ENCODE measurements at places on chromosomes 1 and 21. TPM values are rescaled to one million over a fixed set of nuclear protein-coding genes. Genes with fewer than 3 reads are reported as not detected.

The PDC gene
- total RNA-seq: not detected

The CELSR2 gene
- total RNA-seq: 1.4 TPM

The ITGB2 gene
- not detected for total RNA-seq

The BRDT gene
- total RNA-seq: not detected

The ZMYM4 gene
- total RNA-seq: 51.1 TPM

The FMO2 gene
- not detected for total RNA-seq

The UBASH3A gene
- not detected for total RNA-seq

The TSPAN2 gene
- 4.9 TPM for total RNA-seq

The SLAMF1 gene
- not detected for total RNA-seq

The PRR9 gene
- total RNA-seq: not detected

The NBPF4 gene
- not detected for total RNA-seq

The TSACC gene
- total RNA-seq: 0.88 TPM

- no peak for DNase-seq
These were observed 60.6 kb downstream of the DYRK1A start for GRCh38 chr21:37427221-37427620.

DNA sequence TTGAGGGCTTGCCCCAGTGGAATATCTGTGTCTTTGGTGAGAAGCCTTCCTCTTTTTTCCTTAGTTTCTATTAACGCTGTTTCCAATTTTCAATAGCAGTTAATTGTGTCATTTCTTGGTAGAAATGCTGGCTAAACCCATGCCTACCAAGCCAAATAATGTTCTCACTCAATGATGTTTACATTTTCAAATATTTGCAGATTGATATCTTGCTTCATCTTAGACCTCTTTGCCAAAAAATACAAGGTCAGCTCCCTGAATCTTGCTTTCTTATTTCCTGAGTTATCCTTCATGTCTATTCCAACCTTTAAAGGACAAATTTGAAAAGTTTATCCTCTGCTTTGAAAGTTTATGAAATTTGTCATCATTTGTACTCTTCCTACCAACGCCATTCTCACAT is 5.1 kb downstream of the KCNJ15 start:
- no peak for DNase-seq

DNA sequence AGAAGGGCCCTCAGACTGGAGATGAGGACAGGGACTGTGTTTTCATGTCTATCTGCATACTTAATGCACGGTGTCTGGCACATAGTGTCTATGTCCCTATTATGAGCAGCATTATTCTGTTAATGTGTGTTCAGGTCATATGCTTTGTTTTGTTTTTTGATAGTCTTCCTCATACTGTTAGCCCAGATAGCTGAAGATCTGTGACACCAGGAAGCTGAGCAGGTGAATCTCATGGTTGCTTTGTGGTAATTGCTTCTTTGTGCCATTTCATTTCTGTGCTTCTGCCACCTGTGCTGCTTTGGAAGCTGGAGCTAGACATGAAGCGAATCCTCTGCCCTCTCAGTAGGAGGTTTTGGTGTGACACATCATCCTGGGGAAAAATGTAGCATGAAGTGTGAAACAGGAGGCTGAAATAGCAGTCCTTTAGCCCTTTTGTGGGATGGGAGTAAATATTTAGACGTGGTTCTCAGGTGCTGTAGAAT is 15.8 kb downstream of the SMAP2 start:
- DNase-seq: no peak

GRCh38 chr1:107620753-107621152 is 344.2 kb downstream of the VAV3 start:
- DNase-seq: no peak

DNA sequence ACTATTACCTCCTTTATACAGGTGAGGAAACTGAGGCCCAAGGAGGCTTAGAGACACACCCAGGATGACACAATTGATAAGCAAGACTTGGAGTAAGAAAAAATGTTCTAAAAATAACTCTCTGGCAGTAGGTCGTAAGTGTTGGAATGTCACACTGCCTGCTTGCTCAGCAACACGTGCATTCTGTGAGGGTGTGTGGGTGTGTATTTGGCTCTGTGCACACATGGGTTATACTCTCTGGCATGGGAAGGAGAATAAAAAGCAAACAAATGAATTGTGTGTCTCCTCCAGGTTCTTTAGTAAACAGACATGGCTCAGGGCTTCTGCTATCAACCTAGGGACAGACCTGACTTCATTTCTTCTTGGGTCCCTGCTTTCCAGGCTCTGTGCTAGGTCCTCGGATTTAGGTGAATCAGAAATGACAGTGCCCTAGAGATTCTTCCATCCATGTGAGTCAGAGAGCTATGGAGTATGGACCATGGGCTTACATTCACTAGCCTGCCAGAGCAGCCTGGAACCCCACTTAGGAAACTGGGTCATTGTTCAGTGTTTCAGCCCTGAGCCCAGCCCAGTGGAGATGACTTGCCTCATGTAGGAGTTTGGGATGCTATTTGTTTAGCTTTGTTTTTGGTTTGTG is 72.4 kb downstream of the ELAVL4 start:
- DNase-seq: no peak

- DNase-seq: no peak
These were observed 192.9 kb downstream of the RHOU start for GRCh38 chr1:228927946-228928898.

- no peak for DNase-seq
These were observed 17.4 kb upstream of the CD1D start for GRCh38 chr1:158163000-158163947.

DNA sequence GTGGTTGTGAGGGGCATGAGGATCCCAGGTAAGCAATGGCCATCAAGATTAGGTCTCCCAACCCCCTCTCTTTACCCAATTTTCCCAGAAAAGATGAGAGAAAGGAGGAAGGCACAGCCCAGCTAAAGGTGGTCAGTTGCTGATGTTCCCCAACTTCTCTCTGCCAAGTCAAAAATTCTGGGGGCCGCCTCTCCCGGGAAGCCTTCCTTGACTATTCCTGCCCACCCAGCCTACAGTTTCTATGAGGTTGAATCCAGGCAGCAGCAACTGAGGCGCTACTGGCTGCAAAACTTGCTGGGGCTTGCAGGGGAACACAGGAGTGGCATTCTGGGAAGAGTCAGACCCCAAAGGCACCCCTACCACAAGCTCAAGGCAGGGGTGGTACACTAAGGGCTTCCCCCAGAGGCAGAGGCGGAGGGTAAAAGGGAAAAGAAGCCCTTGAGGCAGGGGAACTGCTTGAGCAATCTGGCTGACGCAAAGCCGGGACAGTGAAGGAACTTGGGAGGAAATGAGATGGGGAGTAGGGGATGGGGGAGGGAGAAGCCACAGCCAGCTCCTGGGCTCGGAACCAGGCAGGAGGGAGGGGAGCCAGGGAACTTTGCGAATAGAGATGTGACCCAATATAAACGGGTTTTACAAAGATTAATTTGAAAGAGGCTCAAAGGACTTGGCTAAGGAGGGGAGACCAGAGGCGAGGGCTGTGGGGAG is 31.2 kb downstream of the SDC3 start:
- DNase-seq: peak; percentile 36

DNA sequence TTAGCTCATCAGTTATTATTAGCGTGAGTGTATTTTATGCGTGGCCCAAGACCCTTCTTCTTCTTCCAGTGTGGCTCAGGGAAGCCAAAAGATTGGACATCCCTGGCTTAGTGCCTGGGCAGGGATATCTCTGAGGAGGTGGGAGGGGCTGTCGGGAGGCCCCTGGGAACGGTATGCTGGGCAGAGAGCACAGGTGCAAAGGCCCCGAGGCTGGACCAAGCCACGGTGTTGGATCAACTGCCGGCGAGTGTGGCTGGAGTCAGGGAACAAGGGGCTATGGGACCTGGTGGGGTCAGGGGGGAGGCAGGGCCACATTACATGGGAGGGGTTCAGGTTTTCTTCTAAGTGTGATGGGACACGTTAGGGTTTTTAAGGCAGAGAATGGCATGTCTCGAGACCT is 62.7 kb downstream of the FHAD1 start:
- no peak for DNase-seq

DNA sequence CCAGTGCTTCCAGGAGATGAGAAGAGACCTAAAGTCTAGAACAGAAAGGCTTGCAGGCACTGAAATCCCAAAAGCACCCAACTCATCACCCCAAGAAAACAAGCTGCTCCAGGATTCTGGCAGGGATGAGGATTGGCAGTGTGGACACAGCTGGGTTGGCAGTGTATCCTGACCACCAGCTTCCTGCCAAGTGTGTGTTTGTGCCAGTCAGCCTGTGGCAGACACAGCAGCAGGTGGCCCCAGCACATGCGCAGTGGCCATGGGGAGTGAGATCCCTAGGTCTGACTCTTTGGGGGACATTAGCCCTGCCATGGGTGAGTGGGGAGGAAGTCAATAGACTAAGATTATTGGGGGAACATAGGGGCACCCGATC is 8.7 kb upstream of the SNAPIN start:
- DNase-seq: no peak

- no peak for DNase-seq
These were observed 15.8 kb upstream of the SH2D2A start for GRCh38 chr1:156832434-156832833.

GRCh38 chr21:31666445-31667010 is 7.0 kb downstream of the SOD1 start:
- DNase-seq: no peak

DNA sequence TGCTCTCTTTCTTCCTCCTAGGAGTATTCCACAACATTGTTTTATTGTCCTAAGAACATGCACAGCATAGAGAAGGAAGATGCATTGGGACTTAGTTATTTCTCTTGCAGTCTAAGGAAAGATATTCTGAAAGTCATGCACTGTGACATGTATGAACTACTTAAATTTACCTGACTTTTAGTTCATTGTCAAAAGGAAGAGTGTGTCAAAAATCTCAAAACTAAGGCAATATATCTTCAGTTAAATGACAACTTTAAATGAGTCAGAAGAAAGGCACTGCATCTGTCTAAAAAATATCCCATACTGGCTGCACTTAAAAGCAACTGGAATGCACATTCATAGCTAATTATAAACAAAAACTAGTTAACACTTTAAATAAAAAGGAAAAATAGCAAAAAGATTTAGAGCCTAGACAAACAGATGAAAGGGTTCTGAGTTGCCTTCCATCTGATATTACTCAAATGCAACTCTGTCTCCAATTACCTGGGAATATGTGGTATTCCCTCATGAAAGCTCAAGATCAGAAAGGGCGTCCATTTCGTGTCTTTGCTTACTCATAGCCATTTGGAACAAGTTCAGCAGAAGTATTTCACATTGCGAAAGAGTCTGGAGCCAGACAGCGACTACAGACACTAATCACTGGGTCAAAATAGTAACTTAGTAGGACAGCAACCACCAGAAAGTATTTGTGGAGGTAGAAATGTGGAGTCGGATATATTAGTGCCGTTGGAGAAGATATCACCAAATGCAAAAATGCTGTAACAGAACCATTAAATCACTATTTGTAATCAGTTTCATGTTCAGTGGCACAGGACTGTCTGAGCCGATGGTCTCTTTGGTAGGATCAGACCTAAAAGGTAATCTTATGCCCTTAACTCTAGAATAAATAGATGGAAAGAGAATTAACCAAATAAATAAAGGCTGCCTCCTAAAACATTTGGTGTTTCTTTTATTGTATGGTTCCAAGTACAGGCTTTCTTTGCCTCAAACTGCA is 225.7 kb downstream of the GREM2 start:
- DNase-seq: peak; percentile 91

DNA sequence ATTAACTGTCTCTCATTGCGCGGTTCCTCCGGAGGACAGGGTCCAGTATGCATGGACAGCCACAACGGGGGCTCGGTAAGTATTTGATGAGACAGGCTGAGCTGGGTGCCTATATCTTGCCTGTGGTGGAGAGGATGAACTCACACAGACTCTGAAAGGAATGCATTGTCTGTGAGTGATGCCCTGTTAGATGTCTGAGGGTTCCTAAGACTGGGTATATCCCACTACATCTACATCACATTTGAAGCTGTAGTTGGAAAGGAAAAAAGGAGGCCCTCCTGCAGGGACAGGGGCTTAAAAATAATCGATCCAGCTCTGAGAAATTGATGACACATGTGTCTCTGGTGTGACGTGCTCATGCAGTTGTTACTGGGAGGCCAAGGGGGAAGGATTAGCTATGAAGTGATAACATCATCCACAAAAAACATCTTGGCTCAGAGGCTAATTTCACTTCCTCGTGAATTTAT is 1.9 kb downstream of the ADARB1 start:
- DNase-seq: no peak

GRCh38 chr1:108719656-108720435 is 7.1 kb downstream of the FNDC7 start:
- peak; percentile 84 for DNase-seq
